ENCODE measurements at places on chromosomes 4 and X.

GRCh38 chrX:97547877-97548578 is 664.3 kb downstream of the RPA4 start:
- ATAC-seq = no peak

DNA sequence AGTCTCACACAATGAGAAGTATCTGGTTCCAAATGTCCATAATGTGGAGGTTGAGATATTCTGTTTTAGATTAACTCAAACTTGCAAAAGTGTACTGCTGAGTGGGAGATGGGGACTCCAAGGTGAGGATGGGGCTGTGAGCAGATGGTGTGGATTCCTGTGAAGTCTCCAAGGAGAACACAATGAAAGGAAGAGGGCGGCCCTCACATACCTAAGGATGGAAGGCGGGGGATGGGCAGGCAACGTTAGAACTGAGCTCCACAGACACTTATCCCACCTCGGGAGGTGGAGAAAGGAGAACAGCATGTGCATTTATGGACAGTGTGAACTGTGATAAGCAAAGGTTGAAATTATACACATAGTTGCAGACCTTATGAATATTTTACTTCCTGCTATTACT is 9.9 kb upstream of the SPATA4 start:
- no peak for ATAC-seq

GRCh38 chrX:20252381-20253231 is 14.1 kb downstream of the RPS6KA3 start:
- peak; percentile 89 for ATAC-seq

DNA sequence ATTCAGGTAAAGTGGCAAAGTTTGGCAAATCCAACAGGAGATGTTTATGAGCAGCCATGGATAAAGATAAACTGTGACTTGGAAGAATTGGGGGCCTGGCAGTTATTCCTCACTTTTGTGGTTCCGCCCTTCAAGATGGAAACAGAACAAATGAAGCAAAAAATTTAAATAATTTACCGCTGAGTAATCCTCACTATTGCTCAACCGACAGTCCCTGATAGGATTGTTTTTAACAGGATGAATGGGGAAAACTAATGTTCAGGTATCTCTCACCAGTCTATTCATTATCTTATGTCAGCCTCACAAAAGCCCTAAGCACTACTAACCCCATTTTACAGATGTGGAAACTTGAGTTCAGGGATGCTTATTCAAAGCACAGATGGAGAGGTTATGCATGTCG is 90.8 kb downstream of the FNIP2 start:
- no peak for ATAC-seq

GRCh38 chr4:140684314-140684713 is 71.9 kb downstream of the TBC1D9 start:
- ATAC-seq = no peak

GRCh38 chr4:126568652-126569570 is 1063.8 kb upstream of the INTU start:
- no peak for ATAC-seq

DNA sequence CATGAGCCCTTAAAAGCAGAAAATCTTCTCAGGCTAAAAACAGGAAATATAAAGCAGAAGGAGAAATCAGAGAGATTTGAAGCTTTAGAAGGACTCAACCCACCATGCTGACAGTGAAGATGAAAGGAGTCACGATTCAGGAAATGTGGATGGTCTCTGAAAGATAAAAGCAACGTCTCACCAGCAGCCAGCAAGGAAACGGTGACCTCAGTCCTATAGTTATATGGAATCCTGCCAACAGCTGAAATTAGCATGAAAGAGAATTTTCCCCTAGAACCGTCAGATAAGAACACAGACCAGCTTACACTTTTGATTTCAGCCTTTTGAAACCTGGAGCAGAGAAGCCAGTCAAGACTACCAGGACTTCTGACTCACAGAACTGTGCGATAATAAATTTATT is 715.7 kb upstream of the HTR2C start:
- ATAC-seq = no peak

DNA sequence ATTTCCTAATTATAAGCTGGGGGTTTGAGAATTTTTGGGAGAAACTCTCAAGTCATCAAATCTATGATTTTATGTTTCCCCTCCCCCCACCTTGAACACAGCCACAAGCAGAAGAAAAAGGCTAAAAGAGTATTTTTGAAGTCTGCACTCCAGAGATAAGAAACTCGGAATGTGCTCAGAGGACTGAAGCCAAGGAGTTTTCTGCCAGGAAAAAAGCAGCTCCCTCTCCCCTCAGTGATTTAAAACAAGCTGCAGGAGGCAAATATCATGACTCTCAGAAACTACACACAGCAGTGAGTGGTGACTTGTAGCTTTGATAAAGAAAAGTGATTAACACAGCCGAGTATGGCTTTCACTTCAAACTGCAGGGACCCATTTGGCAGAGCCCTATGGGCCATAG is 800.2 kb upstream of the FTHL17 start:
- no peak for ATAC-seq

- peak; percentile 64 for ATAC-seq
Observed at GRCh38 chr4:185730387-185730786, 81.6 kb downstream of the SORBS2 start.
